CD8-positive, alpha-beta T cell (primary cell): ENCODE measurements at places on chromosomes 2 and 18. TPM values are rescaled to one million over a fixed set of nuclear protein-coding genes. Genes with fewer than 3 reads are reported as not detected.

The DHRS9 gene
- total RNA-seq: not detected

The TPO gene
- total RNA-seq: not detected

The SPOPL gene
- total RNA-seq: 15.7 TPM

The DNAH7 gene
- total RNA-seq: not detected

The NEU2 gene
- not detected for total RNA-seq

The ASXL3 gene
- total RNA-seq: not detected

The SLC11A1 gene
- total RNA-seq: 0.72 TPM

The CD8B2 gene
- 4.4 TPM for total RNA-seq

The PDCD1 gene
- 8.0 TPM for total RNA-seq

The ZSCAN30 gene
- 6.2 TPM for total RNA-seq

The ITGB6 gene
- total RNA-seq: not detected

The EFHD1 gene
- 0.92 TPM for total RNA-seq

The UGT1A10 gene
- total RNA-seq: not detected

The SERPINB12 gene
- total RNA-seq: not detected

The DLGAP1 gene
- total RNA-seq: not detected

The PPP4R3B gene
- 43.9 TPM for total RNA-seq

The ADGRF3 gene
- total RNA-seq: 1.7 TPM

The TEKT4 gene
- total RNA-seq: not detected

The DYNAP gene
- total RNA-seq: not detected

The CD8A gene
- 502 TPM for total RNA-seq

The REG1B gene
- not detected for total RNA-seq

The OBSL1 gene
- 0.35 TPM for total RNA-seq

The RIOK3 gene
- 159 TPM for total RNA-seq

The ZNF804A gene
- not detected for total RNA-seq

The GRP gene
- total RNA-seq: not detected

The RAB31 gene
- total RNA-seq: 0.11 TPM

The SLC38A11 gene
- total RNA-seq: not detected

The LCLAT1 gene
- total RNA-seq: 12.1 TPM

The DGUOK gene
- 31.8 TPM for total RNA-seq

The HRH4 gene
- not detected for total RNA-seq

The AGXT gene
- not detected for total RNA-seq

The KCNJ13 gene
- not detected for total RNA-seq

The PTH2R gene
- not detected for total RNA-seq

The DDX1 gene
- 58.0 TPM for total RNA-seq

The ATG16L1 gene
- 164 TPM for total RNA-seq

The ALKAL2 gene
- not detected for total RNA-seq

The CRYBA2 gene
- total RNA-seq: not detected

The TCF7L1 gene
- total RNA-seq: not detected

The C2orf78 gene
- not detected for total RNA-seq

The ADAM23 gene
- total RNA-seq: 0.14 TPM

The ARHGEF4 gene
- total RNA-seq: 4.6 TPM

The HOXD12 gene
- total RNA-seq: not detected

The ZC3H6 gene
- 15.1 TPM for total RNA-seq

The LBH gene
- 133 TPM for total RNA-seq

The PPP1CB gene
- 331 TPM for total RNA-seq

The ZCCHC2 gene
- 88.7 TPM for total RNA-seq

The SNED1 gene
- 38.4 TPM for total RNA-seq

The G6PC2 gene
- not detected for total RNA-seq

The EMILIN1 gene
- 0.11 TPM for total RNA-seq

The ZNF385B gene
- not detected for total RNA-seq

The SCYGR4 gene
- not detected for total RNA-seq

The ACMSD gene
- total RNA-seq: not detected

The GATA6 gene
- 4.3 TPM for total RNA-seq

The CTAGE1 gene
- not detected for total RNA-seq

The PAX8 gene
- total RNA-seq: 0.08 TPM

The ABHD1 gene
- 0.67 TPM for total RNA-seq
